H9 (cell line): ENCODE measurements at places on chromosomes 2 and 18. TPM values are rescaled to one million over a fixed set of nuclear protein-coding genes. Genes with fewer than 3 reads are reported as not detected.

Gene CTAGE1
- total RNA-seq, result not detected in 2 replicates

Gene AP1S3
- total RNA-seq, result 8.7 and 11.0 TPM in 2 replicates

Gene PDE1A
- total RNA-seq, result 0.11 TPM in 1 of 2 replicates, not detected in the other

Gene FAM124B
- 0.83 and 0.94 TPM in 2 replicates for total RNA-seq

Gene GALNT14
- total RNA-seq, result 2.4 and 2.7 TPM in 2 replicates

DNA sequence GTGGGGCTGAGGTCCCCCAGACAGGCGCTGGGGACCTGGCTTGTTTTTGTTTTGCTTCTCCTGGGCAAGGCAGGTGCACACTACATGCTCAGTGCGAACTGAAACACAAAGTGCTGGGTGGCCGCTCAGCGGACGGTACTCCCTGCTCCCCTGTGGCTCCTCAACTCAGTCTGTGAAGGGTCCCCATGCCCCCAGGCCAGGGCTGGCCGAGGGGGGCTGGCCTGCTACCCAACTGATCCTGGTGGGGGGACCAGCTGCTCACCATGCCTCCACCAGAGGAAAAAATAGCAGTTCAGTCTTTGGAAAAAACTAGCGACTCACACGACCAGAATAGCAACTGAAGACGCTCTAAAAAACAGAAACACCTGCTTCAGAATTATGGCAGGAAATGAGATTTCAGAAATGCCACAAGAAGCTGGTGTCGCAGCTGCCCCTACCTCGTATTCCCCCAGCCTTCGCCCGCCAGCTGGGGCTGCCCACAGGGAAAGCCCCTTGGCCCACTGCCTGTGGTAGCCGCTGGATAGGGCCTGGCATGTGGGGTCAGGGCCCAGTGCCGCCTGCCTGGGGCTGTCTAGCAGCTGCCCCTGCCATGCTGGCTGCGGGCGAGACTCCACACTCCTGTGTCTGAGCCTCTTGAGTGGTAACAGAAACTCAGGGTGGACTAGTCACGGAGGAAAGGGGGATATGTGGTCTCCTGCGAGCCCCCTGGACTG, 43.7 kb downstream of the MEX3C start:
- DNase-seq, result no peak
- H3K4me1 ChIP-seq, result no peaks in the 10 kb centered on the region
- no peak overlapping the region for H3K4me3 ChIP-seq
- H3K27me3 ChIP-seq, result no peaks in the 10 kb centered on the region
- H3K36me3 ChIP-seq, result no peaks in the 10 kb centered on the region; the same call in 1 of the 2 replicates
- H3K27ac ChIP-seq, result no peak overlapping the region

DNA sequence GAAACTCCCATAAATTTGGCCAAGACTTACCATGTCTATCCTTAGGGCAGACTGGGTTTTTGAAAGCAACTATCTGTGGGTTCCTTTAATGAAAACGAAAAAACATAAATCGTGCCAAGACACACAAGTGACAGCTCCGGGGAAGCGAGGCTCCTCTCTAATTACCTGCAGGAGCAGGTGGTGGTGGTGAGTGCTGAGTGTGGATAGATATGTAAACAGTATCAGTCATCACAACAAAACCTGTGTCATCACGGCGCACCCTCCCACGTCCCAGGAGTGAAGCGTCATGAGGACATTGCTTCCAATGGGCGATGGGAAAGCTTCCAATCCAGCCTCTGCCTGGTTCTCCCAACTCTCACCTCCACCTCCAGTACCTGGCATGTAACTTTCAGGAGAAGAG, 31.3 kb downstream of the ACKR3 start:
- DNase-seq, result no peak
- no peak overlapping the region for H3K27ac ChIP-seq
- no peaks in the 10 kb centered on the region for H3K27me3 ChIP-seq
- H3K36me3 ChIP-seq, result no peaks in the 10 kb centered on the region

DNA sequence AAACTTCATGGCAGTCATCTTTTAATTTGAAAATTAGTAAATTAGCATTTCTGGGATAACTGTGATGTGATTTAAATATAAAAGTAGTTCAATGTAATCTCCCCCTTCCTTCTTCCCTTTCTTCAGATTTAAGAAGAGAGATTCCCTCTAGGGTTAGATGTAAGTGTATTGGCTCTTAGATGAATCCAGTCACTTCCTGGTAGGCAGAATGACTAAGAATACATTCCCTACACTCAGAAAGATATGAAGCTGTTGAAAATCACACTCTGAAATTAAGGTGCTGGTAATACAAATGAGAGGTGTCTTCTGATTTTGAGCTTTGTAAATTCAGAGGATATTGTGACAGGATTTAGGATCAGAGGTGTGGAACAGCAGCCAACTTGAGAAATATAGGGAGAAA, 71.6 kb downstream of the TDRD15 start:
- no peaks in the 10 kb centered on the region for H3K4me1 ChIP-seq
- no peaks in the 10 kb centered on the region for H3K27me3 ChIP-seq
- no peak for DNase-seq
- H3K27ac ChIP-seq, result no peak overlapping the region
- H3K36me3 ChIP-seq, result no peaks in the 10 kb centered on the region

DNA sequence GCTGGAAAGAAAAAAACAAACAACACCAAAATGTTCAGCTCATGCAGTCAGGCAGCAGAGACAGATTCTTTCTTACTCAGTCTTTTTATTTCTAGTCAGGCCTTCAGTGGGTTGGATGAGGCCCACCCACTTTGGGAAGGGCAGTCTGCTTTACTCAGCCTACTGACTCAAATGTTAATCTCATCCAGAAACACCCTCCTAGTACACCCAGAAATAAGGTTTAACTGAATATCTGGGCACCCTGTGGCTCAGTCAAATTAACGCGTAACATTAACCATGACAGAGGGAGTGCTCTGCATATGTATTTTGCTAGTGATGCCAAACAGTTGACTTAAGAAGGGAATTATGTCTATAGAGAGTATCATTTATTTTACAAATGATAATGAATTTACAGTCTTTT, 401.6 kb downstream of the PARD3B start:
- H3K27ac ChIP-seq, result no peak overlapping the region
- no peak overlapping the region for H3K4me3 ChIP-seq
- no peaks in the 10 kb centered on the region; the same call in 1 of the 2 replicates for H3K36me3 ChIP-seq
- no peaks in the 10 kb centered on the region for H3K27me3 ChIP-seq
- H3K4me1 ChIP-seq, result no peaks in the 10 kb centered on the region
- no peak for DNase-seq

DNA sequence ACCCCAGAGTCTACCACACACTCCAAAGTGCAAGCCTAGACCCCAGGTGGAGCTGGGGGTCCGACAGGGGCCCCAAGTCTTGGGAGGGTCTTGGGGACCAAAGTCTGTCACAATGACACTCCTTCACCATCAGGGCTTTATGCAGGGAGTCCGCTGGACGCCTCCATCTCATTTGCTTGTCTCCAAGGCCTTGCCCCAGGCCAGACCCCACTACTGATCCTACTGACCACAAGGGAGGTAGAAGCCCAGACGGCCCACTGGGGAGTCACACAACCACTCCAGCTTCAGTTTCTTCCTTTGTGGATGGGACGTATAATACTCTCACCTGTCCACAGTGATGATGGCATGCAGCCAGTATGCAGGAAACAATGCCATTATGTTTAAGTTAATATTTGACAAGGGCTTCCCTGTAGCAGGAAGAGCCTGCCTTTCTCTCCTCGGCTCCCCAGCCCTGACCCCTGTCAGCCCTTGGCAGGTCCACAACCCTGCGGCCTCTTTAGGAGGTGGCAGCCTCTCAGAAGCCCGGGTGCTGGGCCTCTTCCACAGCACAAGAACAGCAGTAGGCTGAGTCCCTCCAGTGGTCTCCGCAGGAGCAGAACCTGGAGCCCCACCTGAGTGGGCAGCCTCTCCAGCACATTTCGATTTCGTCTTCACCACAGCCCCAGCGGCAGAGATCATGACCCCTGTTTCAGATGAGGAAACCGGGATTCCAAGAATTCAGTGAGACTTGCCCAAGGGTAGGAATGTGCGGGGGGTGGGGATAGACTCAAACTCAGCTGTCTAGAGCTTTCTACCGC, 6.5 kb downstream of the BIN1 start:
- no peak for DNase-seq
- H3K27me3 ChIP-seq, result no peaks in the 10 kb centered on the region
- peaks cover 3% of the 10 kb centered on the region; the same call in 1 of the 3 replicates for H3K36me3 ChIP-seq
- H3K4me3 ChIP-seq, result no peak overlapping the region
- H3K4me1 ChIP-seq, result peaks cover 4% of the 10 kb centered on the region; the same call in 1 of the 2 replicates
- H3K27ac ChIP-seq, result no peak overlapping the region

- no peak overlapping the region for H3K27ac ChIP-seq
- DNase-seq, result no peak
- no peaks in the 10 kb centered on the region for H3K4me1 ChIP-seq
These were observed 65.9 kb downstream of the NBEAL1 start for GRCh38 chr2:203080447-203081045.

DNA sequence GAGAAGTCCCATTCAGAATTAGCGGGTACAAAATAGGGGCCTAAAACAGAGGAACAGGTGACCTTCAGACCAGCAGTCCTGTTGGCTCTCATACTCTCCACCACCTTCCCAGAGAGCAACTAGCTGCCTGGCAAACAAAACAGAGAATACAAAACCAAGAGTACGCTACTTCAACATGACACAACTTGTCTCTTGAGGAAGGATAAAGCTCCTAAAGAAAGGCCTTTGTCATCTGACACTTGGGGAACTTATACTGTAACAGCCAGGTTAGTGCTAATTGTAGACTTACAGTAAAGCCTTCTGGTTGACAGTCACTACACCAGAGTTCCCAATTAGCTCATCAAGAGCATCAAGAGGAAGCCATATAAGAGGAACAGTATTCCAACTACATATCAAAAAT, 282.1 kb upstream of the NT5C1B start:
- no peaks in the 10 kb centered on the region for H3K27me3 ChIP-seq
- H3K4me1 ChIP-seq, result no peaks in the 10 kb centered on the region
- peaks cover 6% of the 10 kb centered on the region for H3K36me3 ChIP-seq
- H3K27ac ChIP-seq, result no peak overlapping the region
- no peak overlapping the region for H3K4me3 ChIP-seq
- DNase-seq, result no peak

GRCh38 chr18:34529358-34530335, 180.5 kb upstream of the DTNA start:
- H3K36me3 ChIP-seq, result peaks cover 2% of the 10 kb centered on the region; the same call in 2 of the 3 replicates
- H3K4me3 ChIP-seq, result no peak overlapping the region
- peaks cover 4% of the 10 kb centered on the region; the same call in 1 of the 2 replicates for H3K4me1 ChIP-seq
- DNase-seq, result no peak
- H3K27ac ChIP-seq, result no peak overlapping the region

DNA sequence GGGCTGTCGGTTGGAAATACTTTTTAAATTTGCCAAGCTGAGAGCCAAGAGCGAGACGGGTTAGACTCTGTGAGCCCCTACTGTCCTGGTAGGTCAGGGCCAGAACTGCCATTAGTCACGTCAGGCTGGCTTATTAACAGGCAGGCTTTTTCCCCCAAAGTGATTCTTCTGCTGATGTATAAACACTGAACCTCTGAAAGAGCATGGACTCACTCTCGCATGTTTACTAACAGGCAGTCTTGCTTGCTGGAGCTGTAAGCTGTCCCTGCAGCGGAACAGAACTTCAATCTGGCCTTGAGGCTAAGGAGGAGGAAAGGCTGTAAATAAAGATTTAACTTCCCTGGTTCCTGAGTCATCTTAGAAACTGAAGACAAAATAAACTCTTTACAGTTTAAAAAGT, 288.4 kb downstream of the PIEZO2 start:
- H3K4me3 ChIP-seq, result no peak overlapping the region
- H3K27me3 ChIP-seq, result no peaks in the 10 kb centered on the region
- no peak overlapping the region for H3K27ac ChIP-seq
- no peak for DNase-seq
- no peaks in the 10 kb centered on the region for H3K4me1 ChIP-seq
- peaks cover 15% of the 10 kb centered on the region for H3K36me3 ChIP-seq

DNA sequence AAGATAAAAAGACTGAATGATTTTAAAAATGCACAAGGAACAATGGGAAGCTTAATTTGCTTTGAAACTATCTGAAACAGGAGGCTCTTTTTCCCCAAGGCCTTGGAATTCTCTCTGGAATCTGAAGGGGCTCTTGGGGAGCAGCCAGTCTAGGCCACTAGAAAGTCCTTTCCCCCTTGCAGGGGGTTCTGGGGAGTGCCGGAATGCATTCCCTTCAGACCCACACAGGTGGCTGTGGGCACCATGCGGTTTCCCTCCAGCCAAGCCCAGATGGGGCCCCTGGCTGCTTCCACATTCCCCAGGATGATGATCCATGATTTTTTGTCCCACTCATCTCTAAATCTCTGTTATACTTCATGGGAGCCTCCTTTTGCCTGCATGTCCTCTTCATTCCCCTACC, 10.7 kb downstream of the GPR45 start:
- H3K4me3 ChIP-seq, result no peak overlapping the region; the same call in 2 of the 3 replicates
- H3K36me3 ChIP-seq, result 0 out of 2 replicates have a peak, but pooled peaks cover 4% of the 10 kb centered on the region
- no peak for DNase-seq
- no peaks in the 10 kb centered on the region for H3K27me3 ChIP-seq
- no peaks in the 10 kb centered on the region for H3K4me1 ChIP-seq

- H3K4me1 ChIP-seq, result no peaks in the 10 kb centered on the region
- no peak overlapping the region for H3K4me3 ChIP-seq
- no peaks in the 10 kb centered on the region for H3K27me3 ChIP-seq
- no peaks in the 10 kb centered on the region for H3K36me3 ChIP-seq
- DNase-seq, result no peak
- H3K27ac ChIP-seq, result no peak overlapping the region
These were observed 47.5 kb upstream of the ACSL3 start for GRCh38 chr2:222813177-222813843.

GRCh38 chr2:102420290-102420689, 2.7 kb upstream of the IL18RAP start:
- no peaks in the 10 kb centered on the region for H3K27me3 ChIP-seq
- no peak overlapping the region for H3K27ac ChIP-seq
- DNase-seq, result no peak
- H3K4me1 ChIP-seq, result no peaks in the 10 kb centered on the region
- no peaks in the 10 kb centered on the region for H3K36me3 ChIP-seq

GRCh38 chr2:12714391-12715221, 2.1 kb upstream of the TRIB2 start:
- no peaks in the 10 kb centered on the region for H3K27me3 ChIP-seq
- no peaks in the 10 kb centered on the region for H3K36me3 ChIP-seq
- no peak overlapping the region for H3K27ac ChIP-seq
- DNase-seq, result no peak

DNA sequence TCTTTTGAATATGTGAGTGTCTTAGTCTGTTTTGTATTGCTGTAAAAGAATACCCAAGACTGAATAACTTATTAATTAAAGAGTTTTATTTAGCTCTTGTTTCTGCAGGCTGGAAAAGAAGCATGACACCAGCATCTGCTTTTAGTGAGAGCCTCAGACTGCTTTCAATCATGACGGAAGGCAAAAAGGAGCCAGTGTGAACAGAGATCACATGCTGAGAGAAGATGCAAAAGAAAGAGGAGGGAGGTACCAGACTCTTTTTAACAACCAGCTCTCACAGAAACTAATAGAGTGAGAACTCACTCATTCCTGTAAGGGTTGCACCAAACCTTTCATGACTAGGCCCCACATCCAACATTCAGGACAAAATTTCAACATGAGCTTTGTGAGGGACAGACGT, 101.6 kb upstream of the HNMT start:
- H3K4me1 ChIP-seq, result peaks cover 2% of the 10 kb centered on the region; the same call in 1 of the 2 replicates
- no peaks in the 10 kb centered on the region for H3K36me3 ChIP-seq
- H3K27ac ChIP-seq, result no peak overlapping the region
- no peak for DNase-seq
- H3K27me3 ChIP-seq, result no peaks in the 10 kb centered on the region
- H3K4me3 ChIP-seq, result no peak overlapping the region
